ENCODE measurements at places on chromosomes 12 and 14.

DNA sequence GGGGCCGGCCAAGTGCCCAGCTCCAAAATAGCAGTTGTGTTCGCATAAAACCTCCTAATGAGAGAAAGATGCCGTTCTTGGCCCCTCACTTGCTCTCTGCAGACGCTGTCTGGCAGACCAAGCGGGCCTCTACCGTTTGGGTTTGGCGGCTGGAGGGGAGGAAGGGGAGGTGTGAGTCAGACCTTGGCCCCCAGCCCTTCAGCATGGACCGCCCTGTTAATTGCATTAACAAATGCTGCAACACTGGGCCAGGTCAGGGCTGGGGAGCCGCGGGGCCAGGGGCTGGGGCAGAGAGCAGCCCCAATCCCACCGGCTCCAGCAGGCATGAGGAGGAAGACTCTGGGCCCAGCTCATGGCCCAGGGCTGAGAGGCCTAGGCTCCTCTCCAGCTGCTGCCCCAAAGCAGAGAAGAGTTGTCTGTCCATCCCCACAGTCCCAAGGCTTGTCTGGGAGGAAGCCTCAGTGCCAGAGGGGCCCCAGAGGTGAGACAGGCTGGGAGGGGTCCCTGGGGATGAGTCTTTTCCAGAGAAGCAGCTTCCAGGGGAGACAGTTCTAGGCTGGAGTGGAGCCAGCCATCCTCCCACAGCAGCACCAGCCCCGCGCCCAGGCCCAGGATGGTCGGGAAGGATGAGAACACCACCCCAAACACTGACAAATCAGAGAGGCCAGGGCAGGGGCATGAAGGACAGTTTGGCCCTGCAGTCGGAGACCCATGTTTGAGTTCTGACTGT, 16.9 kb downstream of the LTBP2 start:
- DNase-seq = no peak

- DNase-seq = no peak
Observed at GRCh38 chr14:36067428-36068187, 108.9 kb downstream of the PTCSC3 start.

DNA sequence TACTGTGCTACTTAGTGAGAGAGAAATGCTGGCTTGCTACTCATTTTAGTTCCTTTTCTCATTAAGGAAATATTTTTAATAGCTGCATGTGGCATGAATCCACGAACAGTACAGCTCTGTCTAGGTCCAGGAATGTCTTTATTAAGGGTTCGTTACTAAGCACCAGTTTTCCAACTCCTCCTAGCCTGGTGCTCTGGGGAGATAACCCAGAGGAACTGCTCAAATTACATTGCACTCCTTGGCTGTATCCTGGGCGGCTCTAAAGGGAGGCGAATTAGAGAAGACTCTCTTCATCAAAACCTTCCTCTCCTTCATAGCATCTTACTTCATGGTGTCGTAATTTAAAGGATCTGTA, 101.3 kb downstream of the PPM1A start:
- no peak for DNase-seq

DNA sequence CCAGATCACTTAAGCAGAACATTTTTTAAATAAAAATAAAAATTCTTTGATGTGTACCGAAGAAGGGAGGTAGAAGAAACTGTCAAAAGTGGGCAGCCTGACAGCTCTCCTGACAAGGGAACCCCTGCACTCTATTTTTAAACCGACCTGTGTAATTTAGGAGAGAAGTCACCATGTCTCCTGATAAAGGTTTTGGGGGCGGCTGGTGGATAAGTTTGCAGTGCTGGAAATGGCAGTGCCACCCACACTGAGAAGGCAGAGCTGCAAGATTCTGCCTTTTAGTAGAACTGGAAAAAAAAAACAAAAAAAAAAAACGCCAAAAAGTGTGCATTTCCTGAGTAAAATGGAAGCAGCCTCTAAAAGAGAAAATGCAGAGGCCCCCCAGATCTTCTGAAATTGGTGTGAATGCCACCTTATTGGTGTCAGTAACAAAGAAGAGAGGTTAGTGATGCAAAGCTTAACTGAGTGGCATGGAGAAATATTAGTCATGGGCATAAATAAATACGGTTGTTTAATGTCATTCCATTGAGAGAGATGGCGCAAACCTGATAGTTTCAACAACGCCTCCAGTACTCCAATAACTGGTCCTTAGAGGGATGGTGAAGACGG, 24.7 kb downstream of the DUSP6 start:
- DNase-seq = no peak

- DNase-seq = no peak
Observed at GRCh38 chr12:116215023-116215422, 62.5 kb downstream of the MED13L start.

DNA sequence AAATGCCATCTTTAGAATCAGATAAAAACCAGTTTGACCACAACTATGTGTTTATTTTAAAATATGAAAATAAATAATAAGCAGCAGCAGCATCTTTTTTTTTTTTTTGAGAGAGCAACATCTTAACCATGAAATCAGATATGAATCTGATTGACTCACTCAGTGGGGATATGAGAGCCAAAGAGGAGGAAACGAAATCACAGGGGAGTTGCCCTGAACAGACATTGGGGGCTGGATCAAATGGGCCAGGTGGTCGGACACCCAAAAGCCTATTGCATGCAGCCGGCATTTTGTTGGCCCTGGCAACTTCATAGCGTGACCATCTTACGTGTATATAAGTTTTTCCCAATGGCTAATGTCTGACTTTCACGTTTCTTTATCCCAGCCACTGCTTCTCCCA, 321.1 kb downstream of the NPAS3 start:
- DNase-seq = no peak

DNA sequence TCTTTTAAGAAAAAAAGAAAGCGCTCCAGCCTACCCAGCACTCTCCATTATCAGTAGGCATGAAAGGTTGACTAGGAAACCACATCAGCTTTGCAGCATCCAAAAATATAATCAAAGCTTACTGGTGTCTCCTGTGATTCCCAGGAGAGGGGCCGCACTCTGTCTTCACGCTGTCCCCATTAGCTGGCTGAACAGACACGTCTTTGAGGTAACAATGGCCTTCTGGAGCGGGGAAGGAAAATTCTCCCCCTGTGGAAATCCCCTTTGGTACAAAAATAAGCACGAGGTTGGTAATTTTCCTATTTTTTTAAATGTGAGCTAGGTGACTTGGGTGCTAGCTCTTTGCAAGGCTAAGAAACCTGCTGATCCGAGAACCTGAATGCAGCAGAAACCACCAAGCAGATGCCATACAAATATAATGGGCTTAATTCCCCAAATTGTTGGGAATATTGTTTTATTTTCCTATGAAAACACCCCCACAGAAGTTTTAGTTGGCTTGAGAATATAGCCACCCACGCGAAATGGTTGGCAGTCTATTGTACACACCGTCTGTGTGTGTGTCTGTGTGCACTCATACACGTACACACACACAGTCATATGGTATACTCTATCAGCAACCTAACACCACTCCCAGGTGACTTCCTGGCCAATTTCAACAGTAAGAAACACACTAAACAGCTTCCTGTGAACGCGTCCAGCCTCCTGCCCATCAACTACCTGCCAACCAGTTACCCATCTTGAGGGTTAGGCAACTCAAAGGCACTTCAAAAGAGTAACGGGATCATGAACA, 71.2 kb downstream of the KSR2 start:
- DNase-seq = no peak

- DNase-seq = no peak
Observed at GRCh38 chr12:5031958-5032357, 11.7 kb upstream of the KCNA5 start.

GRCh38 chr12:132076711-132077110, 67.4 kb downstream of the DDX51 start:
- no peak for DNase-seq

DNA sequence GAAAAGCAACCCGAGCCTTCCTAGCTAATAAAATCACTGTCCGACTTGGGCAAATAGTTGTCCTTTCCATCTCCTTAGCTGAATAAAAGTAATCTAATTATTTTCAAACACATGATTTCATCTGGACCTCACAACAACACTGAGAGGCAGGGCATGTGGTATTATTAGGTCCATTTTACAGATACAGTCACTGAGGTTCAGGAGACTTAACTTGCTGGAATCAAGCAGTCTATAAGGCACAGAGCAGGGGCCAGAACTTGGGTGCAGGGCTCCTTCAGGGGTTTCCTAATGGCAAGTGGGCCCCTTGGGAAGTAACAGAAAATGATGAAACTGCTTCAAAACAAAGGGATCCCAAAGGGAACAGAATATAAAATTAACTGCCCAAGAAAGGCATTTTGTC, 15.5 kb downstream of the PLXNC1 start:
- no peak for DNase-seq

GRCh38 chr14:88327497-88327896, 4.4 kb upstream of the KCNK10 start:
- DNase-seq = no peak

DNA sequence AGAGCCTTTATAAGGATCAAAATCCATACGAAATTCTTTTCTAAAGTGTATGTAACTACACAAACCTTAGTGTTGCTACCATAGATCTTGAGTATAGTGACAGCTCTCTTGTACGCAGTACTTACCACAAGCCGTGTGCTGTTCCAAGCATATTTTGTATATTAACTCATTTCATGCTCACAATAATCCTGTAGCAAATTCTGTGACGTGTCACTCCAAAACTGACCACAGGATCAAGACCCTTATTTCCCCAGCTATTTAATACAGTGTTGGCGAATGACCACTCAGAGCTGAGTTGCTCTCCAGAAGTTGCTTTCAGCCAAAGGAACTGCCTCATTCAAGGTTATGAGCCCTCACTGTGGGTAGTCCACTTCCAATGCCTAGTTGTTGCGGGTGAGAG, 169.8 kb downstream of the BTG1 start:
- DNase-seq = no peak

GRCh38 chr14:41570415-41571155, 36.1 kb upstream of the LRFN5 start:
- no peak for DNase-seq

DNA sequence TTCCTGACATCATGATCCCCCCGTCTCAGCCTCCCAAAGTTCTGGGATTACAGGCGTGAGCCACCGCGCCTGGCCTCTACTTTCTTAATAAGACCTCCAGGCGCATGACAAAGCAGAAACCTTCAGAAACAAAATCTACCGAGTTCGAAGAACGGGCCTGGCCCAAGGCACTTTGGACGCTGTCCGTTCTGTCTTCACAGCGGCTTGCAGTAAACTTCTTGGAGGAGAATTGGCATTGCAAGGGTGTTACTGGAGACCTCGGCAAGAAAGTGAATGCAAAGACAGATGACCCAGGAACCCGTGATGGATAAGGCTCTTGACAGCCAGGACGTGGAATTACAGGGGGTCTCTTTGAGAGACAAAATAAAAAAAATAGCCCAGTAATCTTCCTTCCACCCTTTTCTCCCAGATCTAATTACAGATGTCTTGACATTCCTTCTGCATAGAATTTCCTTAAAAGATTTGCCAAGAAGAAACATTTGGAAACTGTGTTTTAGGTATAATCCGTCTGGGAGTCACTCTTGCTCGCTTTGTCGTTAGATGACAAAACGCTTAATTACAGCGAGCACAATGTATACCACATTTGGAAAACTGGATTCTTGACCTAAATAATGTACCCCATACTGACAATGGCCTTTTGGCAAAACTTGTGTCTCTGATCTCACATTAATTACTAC, 83.2 kb upstream of the TBX3 start:
- DNase-seq = no peak

DNA sequence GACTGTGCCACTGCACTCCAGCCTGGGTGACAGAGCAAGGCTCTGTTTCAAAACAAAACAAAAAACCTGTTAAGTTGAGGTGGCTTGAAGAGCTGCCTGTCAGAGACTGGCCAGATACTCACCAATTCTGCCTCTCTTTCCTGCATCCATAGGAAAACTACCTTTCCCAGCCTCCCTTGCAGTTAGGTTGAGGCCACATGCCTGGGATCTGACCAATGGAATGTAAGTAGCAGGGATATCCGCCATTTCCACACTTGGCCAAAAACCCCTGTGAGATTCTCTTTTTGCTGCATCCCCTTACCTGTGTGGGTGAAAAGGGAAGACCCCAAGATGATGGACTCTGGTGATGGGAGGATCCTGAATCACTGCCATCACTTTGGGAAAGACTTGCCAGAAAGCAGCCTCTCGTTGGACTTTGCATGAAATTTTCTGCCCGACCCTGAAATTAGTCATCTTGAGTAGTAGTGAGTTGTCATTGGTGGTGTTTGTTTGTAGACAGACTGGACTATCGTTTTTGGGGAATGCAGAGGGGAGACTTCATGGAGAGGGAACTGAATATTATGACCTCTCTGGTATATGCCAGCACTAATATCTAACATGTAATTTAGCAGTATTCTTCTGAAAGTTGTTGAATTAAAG, 14.0 kb downstream of the GPR68 start:
- no peak for DNase-seq

DNA sequence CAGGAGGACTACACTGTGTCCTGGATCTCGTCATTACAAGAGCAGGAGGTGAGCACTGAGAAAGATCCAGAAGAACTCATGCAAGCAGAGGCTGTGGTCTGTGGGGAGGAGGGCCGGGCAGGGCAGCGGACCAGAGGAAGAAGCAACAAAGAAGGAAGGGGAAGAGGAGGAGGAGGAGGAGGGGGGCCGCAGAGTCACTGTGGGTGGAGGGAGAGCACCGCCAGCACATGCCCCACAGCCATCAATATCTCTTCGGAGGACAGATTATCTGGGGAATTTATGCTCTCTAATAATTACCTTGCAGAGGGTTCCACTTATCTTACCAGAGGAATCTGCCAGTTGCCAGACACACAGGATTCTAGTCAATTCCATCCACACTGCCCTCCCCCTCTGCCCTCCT, 105.6 kb downstream of the DPF3 start:
- DNase-seq = no peak

DNA sequence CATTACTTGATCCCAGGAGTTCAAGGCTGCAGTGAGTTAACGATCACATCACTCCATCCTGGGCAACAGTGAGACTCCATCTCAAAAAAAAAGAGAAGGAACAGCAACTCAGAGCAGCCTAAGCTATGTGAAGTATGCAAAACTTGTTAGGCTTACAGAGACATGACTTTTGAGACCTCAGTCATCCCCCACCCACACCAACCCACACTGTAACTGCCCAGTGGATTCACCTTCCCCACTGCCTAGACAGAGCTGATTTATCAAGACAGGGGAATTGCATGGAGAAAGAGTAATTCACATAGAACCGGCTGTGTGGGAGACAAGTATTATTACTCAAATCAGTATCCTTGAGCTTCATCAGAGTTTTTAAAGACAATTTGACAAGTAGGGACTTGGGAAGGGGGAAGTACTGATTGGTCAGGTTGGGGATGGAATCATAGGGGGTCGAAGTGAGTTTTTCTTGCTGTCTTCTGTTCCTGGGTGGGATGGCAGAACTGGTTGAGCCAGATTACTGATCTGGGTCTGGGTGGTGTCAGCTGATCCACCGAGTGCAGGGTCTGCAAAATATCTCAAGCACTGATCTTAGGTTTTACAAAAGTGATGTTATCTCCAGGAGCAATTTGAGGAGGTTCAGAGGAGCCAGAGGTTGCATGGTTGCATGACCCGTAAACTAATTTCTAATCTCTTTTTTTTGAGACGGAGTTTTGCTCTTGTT, 6.2 kb upstream of the WDR89 start:
- no peak for DNase-seq

GRCh38 chr12:56014205-56014604, 6.6 kb upstream of the IKZF4 start:
- no peak for DNase-seq

GRCh38 chr14:75018694-75019093, 16.0 kb downstream of the EIF2B2 start:
- no peak for DNase-seq

- no peak for DNase-seq
Observed at GRCh38 chr12:109777544-109777943, 55.7 kb downstream of the TRPV4 start.

- no peak for DNase-seq
Observed at GRCh38 chr14:60640859-60641741, 8.2 kb downstream of the SIX1 start.

GRCh38 chr12:26534071-26534470, 298.9 kb downstream of the ITPR2 start:
- no peak for DNase-seq

Measured in H1 (cell line).